Stimulated activated CD8-positive, alpha-beta memory T cell treated with anti-CD3 and anti-CD28 coated beads, Interleukin-4, amount 100 ng/mL, for 1 hour (primary cell): ENCODE measurements at places on chromosomes 2 and 18.

DNA sequence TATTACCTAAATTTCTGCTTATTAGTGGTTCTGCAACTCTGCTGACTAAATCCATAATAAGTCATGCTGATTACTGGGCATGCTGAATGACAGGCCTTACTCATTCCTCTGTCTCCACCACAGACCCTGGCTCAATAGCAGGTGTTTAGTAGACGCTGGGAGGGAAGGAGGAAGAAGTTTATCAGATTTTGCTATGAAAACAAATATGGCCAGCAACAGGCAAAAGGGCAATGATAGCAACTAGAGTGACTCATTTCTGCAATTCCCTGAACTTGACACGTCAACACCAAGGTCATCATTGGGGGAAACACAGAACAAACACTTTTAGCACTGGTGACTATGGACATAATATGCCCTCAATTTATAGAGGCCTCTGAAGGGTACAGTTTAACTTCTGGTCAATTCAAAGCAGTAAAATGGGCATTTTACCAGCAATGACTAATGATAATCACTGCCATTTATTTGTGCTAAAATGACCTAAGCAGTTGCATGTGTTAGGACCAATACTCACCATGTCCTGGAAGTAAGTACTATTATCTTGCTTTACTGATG lies 35.2 kb downstream of the TMEM163 start:
- no peak for DNase-seq

DNA sequence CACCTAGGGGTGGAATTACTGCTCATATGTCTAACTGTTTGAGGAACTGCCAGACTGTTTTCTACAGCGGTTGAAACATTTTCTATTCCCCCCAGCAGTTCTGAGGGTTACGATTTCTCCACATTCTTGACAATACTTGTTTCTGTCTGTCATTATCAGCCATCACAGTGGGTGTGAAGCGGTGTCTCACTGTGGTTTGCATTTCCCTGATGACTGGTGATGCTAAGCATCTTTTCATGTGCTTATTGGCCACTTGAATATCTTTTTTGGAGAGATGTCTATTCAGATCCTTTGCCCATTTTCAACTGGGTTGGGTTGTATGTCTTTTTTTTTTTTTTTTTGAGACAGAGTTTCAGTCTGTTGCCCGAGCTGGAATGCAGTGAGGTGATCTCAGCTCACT lies 63.0 kb downstream of the ADNP2 start:
- DNase-seq, result no peak

GRCh38 chr2:44519026-44519425 lies 157.3 kb downstream of the CAMKMT start:
- no peak for DNase-seq

DNA sequence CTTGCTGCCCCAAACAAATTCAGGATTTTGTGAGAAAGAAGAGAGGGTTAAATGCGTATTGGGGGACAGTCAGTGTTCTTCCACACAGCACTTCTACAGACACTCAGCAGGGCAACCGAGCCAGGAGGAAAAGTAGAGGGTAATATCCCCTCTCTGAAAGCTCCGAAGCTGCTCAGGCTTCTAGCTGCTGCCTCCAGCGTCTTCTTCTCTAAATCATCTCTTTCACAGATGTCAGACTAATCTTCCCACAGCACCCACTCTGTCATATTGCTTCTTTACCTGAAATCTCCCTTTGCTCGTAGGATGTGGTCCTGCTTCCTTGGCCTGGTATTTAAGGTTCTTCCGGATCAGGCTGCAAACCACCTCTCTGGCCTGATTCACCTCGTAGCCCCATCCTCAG lies 117.6 kb upstream of the HAAO start:
- DNase-seq, result no peak

- no peak for DNase-seq
Observed at GRCh38 chr2:180124273-180125139, 117.4 kb upstream of the CWC22 start.

- no peak for DNase-seq
Observed at GRCh38 chr2:23397478-23397877, 12.5 kb downstream of the KLHL29 start.

DNA sequence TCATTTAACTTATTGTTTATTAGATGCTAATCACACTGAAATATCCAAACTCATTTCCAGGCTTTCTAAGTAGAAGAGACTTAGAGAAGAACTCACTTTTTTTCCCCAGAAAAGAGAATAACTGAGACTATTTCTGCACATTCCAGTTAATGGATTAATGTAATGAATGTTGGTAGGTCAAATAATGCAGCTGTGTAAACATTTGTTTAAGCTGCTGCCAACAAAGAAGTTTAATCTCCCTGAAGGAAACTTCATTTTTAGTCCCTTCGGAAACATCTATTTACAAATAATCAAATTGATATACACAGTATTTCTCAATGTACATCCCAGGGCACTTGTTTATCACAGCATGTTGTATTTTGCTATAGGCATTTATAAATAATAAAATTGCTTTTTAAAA lies 126.9 kb downstream of the KCNS3 start:
- no peak for DNase-seq

DNA sequence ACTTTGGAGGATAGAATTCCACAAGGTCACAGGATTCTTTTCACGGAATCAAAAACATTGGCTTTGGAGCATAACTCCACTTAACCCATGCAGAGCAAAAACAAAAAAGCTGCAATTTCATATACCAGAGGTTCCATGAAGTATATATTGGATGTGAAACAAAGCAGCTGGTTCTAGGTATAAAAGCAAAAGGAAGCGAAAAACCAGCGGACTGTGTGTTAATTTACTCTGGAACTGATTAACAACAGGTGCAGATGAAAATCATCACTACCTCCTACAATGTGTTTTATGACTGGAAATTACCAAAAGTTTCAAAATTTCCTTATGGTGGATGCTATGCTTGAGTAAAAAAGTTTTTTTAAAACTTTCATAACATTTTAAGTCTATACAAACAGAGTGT lies 54.4 kb upstream of the LINC00305 start:
- DNase-seq, result no peak

GRCh38 chr18:4734903-4735302 lies 279.8 kb upstream of the DLGAP1 start:
- DNase-seq, result no peak

- no peak for DNase-seq
Observed at GRCh38 chr2:206718296-206718695, at the start of gene DYTN. DYTN (minus strand) TSS chr2:206718396; CDS start chr2:206718279, 117 bp downstream.

- no peak for DNase-seq
Observed at GRCh38 chr2:71606244-71606643, 152.9 kb downstream of the DYSF start.

- no peak for DNase-seq
Observed at GRCh38 chr18:79779021-79779699, 18.6 kb upstream of the KCNG2 start.

- DNase-seq, result no peak
Observed at GRCh38 chr2:204628926-204629712, 83.8 kb downstream of the PARD3B start.

GRCh38 chr18:8003878-8004675 lies 437.0 kb downstream of the PTPRM start:
- no peak for DNase-seq

DNA sequence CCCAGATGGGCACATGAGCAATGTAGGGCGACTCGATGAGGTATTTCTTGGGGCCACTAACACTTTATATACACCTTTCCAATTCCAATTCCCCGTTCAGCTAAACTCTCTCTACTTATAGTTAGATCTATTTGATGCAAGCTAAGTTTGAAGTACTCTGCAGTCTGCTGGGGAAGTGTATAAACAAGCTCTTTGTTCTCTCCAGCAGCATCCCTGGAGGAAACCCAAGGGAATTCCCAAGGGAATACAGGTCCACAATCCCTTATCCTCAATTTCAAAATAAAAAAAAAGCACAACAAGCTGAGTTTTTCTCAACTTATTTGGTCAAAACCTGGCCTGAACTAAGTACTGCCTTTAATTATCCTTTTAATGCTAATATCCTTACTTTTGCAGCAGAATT lies 433.3 kb downstream of the NBAS start:
- no peak for DNase-seq

DNA sequence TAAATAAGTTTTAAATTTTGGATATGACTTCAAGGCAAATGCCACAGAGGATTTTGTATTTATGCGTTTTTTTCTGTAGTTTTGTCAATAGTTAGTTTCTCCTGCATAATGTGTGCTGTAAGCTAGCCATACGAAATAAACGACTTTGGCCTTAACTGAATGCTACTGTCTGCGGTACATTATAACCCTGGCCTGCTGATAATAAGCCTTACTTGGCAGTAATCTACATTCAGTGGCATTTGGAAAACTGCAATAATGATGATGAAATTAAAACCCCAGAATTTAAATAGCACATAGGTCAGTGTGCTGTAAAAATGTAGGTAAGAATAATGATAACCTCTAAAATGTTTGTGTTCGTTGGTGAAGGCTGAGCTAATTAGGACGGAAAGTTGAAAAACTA lies 88.8 kb downstream of the LRP1B start:
- no peak for DNase-seq

- DNase-seq, result no peak
Observed at GRCh38 chr2:85329181-85329651, 1.4 kb upstream of the TGOLN2 start.

GRCh38 chr2:61396005-61396404 lies 74.9 kb downstream of the USP34 start:
- no peak for DNase-seq

DNA sequence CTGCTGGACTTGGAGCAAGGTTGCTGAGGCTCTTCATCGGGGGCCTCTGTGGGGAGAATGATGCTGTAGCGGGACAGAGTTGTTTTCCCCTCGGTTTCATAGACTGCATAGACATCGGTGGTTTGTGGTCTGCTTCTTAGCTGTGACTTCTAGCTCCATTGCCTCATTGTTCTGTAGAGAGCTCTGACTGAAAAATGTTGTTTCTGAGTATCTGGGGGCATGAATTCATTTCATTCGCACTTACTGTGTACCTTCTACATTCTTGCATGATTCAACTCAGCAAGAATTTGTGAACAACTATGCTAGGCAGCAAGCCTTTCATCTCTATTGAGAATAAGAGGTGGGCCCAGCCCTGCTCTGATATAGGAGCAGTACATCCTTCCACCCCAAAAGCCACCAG lies 406.8 kb downstream of the NBAS start:
- no peak for DNase-seq

GRCh38 chr18:58180172-58180571 lies 136.1 kb downstream of the NEDD4L start:
- DNase-seq, result no peak

DNA sequence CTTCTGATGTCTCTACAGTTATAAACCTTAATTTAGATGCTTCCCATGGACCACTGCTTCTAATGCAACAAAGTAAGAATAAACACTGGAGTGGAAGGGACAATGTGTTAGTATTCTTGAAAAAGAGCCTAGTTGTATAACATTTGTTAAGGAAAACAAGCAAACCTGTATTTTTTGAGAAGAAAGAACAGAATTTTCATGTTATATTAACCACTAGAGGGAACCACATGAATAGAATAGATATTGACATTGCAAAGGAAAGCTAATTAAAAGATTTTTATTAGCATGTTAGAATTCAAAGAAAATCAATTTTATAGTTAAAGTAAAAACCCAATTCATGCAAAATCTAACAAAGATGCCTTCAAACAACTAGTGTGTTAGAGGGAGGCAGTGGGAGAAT lies 151.2 kb upstream of the BARD1 start:
- no peak for DNase-seq

DNA sequence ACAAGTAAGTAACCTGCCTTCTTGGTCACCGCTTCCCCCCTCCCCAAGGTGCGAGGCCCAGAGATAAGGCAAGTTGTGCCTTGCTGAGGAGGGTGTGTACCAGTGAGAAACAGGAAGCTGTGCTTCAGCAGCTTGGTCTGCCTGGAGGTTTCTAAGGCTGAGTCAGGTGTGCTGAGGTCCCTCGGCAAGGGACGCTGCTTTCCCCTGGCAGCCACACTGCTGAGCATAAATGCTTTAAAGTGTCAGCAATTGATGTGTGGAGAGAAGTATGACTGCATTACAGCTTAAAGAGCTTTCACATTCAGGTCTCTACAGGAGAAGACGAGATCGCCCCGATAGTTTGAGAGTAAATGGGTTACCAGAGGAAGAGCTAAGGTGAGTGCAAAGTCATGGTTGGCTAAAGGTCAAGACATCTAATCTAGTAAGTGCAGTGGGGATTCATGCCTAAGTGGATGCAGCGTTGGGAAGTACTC lies 86.9 kb downstream of the LIMS1 start:
- DNase-seq, result peak; percentile 52

GRCh38 chr2:162994718-162995117 lies 156.2 kb upstream of the KCNH7 start:
- DNase-seq, result no peak

DNA sequence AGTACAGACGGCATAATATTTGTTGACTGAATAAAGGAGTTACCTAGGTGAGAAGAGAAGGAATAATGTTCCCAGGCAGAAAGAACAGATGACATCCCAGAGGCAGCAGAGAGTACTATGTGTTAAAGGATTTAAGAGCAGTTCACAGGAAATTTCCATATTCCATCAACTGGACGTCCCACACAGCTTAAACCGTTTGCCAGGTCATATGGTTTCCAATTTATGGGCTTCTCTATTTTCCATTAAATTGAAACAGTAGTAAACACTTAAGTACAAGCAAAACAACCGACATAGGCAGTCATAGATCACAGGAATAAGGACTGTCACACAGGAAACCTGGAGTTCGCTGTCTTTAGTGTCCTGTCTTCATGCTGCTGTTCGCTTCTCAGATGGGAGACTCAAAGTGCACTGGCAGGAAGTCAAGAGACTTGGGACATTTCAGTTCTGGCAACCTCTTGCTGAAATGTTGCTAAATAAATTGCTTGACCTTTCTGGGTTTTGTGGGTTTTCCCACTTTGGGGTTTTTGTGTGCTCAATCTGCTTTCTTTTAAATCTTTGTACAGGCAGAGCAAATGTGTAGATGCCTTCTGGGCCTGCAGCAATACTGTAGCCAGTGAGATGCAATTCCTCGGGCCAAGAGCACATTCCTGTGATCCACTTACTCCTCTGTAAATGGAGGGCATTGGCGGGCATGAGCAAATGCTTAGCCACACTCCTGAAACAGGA lies 5.8 kb upstream of the PIEZO2 start:
- DNase-seq, result no peak

GRCh38 chr18:24985586-24985985 lies 366.4 kb downstream of the ZNF521 start:
- DNase-seq, result no peak

GRCh38 chr2:112884869-112885505 lies 26.0 kb upstream of the IL37 start:
- peak; percentile 20 for DNase-seq

GRCh38 chr2:166803373-166804000 lies 84.8 kb upstream of the XIRP2 start:
- DNase-seq, result no peak

- no peak for DNase-seq
Observed at GRCh38 chr18:14933964-14934363, 186.0 kb downstream of the ANKRD30B start.

- no peak for DNase-seq
Observed at GRCh38 chr2:17296686-17297085, 221.6 kb downstream of the RAD51AP2 start.

- DNase-seq, result no peak
Observed at GRCh38 chr2:62966991-62967390, 83.6 kb upstream of the OTX1 start.

GRCh38 chr2:69701100-69701945 lies 40.6 kb upstream of the ANXA4 start:
- DNase-seq, result no peak
